ENCODE measurements at places on chromosomes 1 and 21.

DNA sequence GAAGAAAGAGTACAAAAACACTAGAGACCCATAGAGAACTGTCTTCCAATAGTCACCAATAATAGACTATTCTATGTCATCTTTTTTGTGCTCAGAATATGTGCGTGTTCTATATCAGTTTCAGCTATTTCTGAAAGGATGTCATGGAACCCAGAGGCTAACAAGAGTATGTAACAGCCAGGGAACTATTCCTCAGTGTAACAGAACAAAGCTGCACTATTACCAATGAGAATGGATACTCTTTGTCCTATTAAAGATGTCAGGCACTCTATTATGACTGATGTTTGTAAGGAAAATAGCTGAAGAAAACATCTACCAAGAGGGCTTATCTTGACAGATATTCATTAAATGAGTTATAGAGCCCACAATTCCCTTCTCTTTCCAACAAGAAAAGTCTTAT lies 8.6 kb upstream of the LRRC8C start:
- no peak for DNase-seq

- no peak for DNase-seq
Observed at GRCh38 chr1:184020328-184020727, 17.2 kb downstream of the COLGALT2 start.

- DNase-seq = no peak
Observed at GRCh38 chr1:200311256-200311655, 98.6 kb downstream of the ZNF281 start.

DNA sequence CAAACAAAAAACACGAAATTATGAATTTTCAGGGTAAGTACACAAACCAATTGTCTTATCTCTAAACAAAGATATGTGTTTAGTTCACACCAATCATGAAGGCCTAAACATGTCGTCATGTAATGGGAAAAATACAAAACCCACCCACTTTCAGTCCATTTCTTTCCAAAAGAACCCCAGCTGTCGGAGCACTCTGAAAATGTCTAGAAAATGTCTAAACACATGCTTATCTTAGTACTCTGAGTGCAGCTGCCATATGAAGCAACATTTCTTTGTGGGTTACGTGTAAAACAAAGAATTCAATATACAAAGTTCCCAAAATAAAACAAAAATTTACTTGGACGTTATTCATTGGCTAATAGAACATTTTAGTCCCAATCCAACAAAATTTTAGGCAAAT lies 22.7 kb downstream of the SERBP1 start:
- no peak for DNase-seq

All from NCI-H82 (cell line).